Endothelial cell of umbilical vein (primary cell): ENCODE measurements at places on chromosomes 11 and 22. TPM values are rescaled to one million over a fixed set of nuclear protein-coding genes. Genes with fewer than 3 reads are reported as not detected.
A peak's percentile ranks its signal among the peaks of the same experiment; 100 is the strongest.

- peaks cover 20% of the 10 kb centered on the region for H3K4me1 ChIP-seq
- H3K4me3 ChIP-seq, result no peak overlapping the region
- DNase-seq, result no peak
- H3K27ac ChIP-seq, result no peak overlapping the region
These were observed 138.6 kb downstream of the TEAD1 start for GRCh38 chr11:12812849-12813248.

- no peaks in the 10 kb centered on the region for H3K27me3 ChIP-seq
- H3K4me1 ChIP-seq, result peaks cover 51% of the 10 kb centered on the region
- H3K27ac ChIP-seq, result peak overlapping the region; percentile 75
- peak; percentile 20 for DNase-seq
These were observed 23.2 kb downstream of the MED15 start for GRCh38 chr22:20530368-20531153.

DNA sequence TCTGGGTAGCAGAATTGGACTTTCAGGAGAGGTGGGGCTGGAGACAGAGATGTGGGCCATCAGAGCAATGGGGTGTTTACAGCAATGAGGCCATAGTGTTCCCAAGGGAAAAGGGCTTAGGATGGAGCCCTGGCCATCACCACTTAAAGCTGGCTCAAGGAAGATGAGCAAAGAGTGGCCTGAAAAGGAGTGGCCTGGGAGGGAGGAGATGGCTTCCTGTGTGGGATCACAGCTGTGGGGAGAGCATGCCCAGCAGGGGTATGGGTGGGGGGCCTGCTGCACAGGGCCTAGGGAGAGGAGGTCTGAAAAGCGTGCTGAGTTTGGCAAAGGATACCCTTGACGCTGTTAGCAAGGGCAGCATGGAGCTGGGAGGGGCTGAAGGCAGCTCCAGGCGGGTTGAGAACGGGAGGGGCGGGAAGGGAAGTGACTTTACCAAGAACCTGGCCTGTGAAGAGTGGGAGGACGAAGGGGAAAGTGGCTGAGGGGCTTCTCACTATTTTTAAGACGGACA is 13.9 kb downstream of the LRRC32 start:
- no peaks in the 10 kb centered on the region for H3K27me3 ChIP-seq
- no peak overlapping the region for H3K27ac ChIP-seq
- H3K4me1 ChIP-seq, result no peaks in the 10 kb centered on the region
- no peak overlapping the region for H3K4me3 ChIP-seq
- no peaks in the 10 kb centered on the region for H3K36me3 ChIP-seq
- DNase-seq, result no peak

DNA sequence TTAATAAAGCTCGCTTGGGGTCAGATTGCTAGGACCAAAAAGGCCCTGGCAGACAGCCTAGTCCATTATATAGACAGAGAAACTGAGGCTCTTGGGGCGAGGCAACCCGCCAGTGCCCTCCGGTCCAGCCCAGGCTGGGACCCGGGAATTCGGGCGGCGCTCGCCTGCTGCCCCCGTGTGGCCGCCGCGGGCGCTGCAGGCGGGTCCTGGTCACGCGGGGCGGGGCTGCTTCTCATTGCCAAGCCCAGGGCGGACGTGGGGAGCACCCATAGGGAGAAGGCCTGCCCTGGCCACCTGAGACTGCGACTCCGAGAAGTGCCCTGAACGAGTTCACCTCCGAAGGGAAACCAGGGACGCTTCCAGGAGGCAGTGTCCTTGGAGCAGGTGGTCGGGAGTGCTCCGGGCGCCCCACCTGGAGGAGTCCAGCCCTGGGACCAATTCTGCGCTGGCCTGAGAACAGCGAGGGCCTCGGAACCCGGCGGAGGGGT is 36.0 kb upstream of the CSNK1E start:
- H3K36me3 ChIP-seq, result no peaks in the 10 kb centered on the region
- H3K27ac ChIP-seq, result no peak overlapping the region

GRCh38 chr11:67999201-67999629 is 4.7 kb downstream of the UNC93B1 start:
- H3K4me3 ChIP-seq, result no peak overlapping the region
- H3K27me3 ChIP-seq, result no peaks in the 10 kb centered on the region
- no peak for DNase-seq
- no peak overlapping the region for H3K27ac ChIP-seq
- peaks cover 2% of the 10 kb centered on the region for H3K4me1 ChIP-seq
- no peaks in the 10 kb centered on the region for H3K36me3 ChIP-seq

DNA sequence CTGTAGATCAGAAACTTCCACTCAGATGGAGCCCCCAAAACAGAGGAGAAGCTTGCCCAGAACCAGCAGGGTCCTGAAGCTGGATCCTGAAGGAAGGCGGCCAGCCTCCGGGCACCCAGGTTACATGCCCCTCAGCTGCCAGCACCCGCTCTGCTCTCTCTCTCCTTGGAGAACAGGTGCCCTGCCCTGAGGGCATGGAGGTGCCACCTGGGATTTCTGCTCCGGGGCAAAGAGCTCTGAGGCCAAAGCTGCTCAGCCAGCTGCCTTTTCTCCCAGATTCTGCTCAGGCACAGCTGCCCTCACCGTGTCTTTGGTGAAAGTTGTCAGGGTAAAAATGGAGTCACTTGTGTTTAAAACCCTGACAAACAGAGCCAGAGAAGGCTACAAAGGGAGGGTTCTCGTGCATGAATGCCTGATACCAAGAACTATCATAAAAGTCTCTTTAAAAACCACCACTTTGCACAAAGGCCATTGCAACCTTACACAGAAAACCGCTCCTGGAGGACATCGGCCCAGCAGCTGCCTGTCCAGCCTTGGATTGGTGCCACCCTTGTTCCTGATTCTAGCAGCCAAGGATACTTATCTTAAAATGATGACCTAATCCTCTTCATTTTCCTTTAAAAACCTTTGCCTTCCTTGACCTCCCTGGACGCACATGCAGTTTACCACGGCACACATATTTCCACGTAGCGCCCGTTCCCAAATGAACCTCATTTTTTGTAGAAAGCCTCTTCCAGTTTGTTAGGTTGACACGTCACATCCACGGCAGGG is 140.0 kb downstream of the CACNA1I start:
- no peaks in the 10 kb centered on the region for H3K4me1 ChIP-seq
- no peaks in the 10 kb centered on the region for H3K36me3 ChIP-seq
- no peak for DNase-seq

GRCh38 chr11:17915500-17916143 is 97.2 kb downstream of the SERGEF start:
- no peak overlapping the region for H3K4me3 ChIP-seq
- no peaks in the 10 kb centered on the region for H3K4me1 ChIP-seq
- DNase-seq, result no peak
- no peaks in the 10 kb centered on the region for H3K27me3 ChIP-seq
- no peak overlapping the region for H3K27ac ChIP-seq

DNA sequence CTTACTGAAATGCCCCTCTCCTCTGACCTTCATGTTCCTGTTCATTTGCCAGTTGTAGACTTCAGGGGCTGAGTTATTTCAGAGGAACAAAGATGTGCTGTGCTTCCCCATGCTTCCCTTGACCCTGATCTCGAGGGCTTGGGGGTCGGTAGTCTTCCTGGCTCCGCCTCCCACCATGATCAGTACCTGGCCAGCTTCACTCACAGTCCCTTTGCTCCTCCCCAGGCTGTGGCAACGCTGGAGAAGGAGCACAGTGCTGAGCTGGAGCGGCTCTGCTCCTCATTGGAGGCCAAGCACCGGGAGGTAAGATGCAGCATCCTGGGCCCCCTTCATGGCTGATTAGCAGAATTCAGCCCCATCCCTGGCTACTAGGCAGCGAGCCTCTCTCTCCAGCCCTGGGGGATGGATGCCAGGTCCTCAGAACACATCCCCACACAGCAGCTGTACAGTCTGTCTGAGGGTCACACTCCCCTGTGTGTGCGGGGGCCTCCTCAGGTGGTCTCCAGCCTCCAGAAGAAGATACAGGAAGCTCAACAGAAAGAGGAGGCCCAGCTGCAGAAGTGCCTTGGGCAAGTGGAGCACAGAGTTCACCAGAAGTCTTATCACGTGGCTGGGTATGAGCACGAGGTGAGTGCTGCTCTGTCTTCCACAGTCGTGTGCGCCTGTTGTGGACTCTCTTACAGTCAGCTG is 64.5 kb downstream of the CEP164 start:
- no peak overlapping the region for H3K27ac ChIP-seq
- H3K27me3 ChIP-seq, result no peaks in the 10 kb centered on the region
- H3K4me1 ChIP-seq, result peaks cover 8% of the 10 kb centered on the region
- H3K36me3 ChIP-seq, result peaks cover 59% of the 10 kb centered on the region
- H3K4me3 ChIP-seq, result no peak overlapping the region
- DNase-seq, result no peak

GRCh38 chr22:32000181-32000580 is 42.9 kb upstream of the SLC5A1 start:
- no peaks in the 10 kb centered on the region for H3K4me1 ChIP-seq
- peaks cover 1% of the 10 kb centered on the region for H3K27me3 ChIP-seq
- no peak overlapping the region for H3K4me3 ChIP-seq
- H3K36me3 ChIP-seq, result no peaks in the 10 kb centered on the region
- H3K27ac ChIP-seq, result no peak overlapping the region

DNA sequence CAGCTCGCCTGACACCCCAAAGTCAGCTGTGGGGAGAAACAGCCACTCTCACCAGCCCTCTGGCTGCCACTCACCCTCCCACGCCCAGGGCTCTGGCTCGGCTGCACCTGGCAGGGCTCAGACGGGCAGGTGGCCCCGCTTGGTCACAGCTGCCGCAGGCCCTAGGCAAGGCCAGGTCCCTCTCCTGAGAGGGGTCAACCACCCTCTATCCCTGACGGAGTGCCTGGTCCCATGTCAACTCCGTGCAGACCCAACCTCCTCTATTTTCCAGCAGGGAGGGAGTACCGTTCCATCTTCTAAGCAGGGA is 1.9 kb downstream of the MAP4K2 start:
- H3K4me3 ChIP-seq, result no peak overlapping the region
- H3K27me3 ChIP-seq, result no peaks in the 10 kb centered on the region
- H3K36me3 ChIP-seq, result peaks cover 25% of the 10 kb centered on the region
- peaks cover 36% of the 10 kb centered on the region for H3K4me1 ChIP-seq
- H3K27ac ChIP-seq, result peak overlapping the region; percentile 74

The MOB2 gene
- 38.2 and 39.0 TPM in 2 replicates for total RNA-seq

The KIF18A gene
- total RNA-seq, result 14.1 and 18.5 TPM in 2 replicates

The CALCB gene
- not detected in 2 replicates for total RNA-seq

The CHADL gene
- 0.69 and 2.1 TPM in 2 replicates for total RNA-seq

The KRTAP5-2 gene
- not detected in 2 replicates for total RNA-seq

The CCDC87 gene
- 0.22 and 0.28 TPM in 2 replicates for total RNA-seq
